SK-N-SH (cell line): ENCODE measurements at places on chromosomes 12 and 14.

GRCh38 chr14:23636317-23637211 is at the start of gene DHRS2:
DHRS2 (plus strand) TSS chr14:23636364; CDS start chr14:23638865, 2,501 bp downstream.
- DNase-seq = no peak

GRCh38 chr12:6277982-6278438 is 32.5 kb upstream of the PLEKHG6 start:
- DNase-seq = no peak

GRCh38 chr14:22598896-22599244 is 770 bp downstream of the ABHD4 start:
- no peak for DNase-seq

DNA sequence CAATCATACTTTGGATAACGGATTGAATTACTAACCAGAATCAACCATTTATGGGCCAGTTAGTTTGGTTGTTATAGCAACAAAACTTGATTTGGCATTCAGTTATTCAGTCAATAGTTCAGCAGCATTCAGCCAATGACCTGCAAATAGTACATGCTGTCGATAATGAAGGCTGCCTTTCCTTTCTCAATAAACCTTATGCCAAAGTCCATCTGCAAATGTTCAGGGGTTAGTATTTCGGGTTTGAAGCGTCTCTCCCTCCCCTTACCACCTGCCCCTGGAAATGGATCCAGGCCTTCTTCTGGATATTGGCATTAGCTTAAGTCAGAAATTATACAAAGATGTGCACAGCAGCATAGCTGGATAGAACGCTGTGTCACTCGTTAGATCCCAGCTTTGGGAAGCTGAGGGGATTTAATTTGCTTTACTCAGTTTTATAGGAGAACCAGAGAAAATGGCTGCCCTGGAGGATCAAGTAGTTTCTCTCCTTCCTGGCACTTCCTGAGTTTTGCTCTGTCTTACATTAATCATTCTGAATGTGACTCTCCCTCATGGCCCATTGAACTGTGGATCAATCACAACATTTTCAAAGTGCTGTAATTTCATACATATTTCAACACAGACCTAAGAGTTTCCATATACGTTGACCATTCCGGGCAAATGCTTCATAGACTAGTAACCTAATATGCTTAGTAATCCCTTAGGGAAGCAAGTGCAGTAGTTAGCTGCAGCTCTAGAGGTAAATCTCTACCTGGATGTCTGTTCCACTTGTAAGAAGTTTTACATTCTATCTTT is 46.7 kb upstream of the PTPRR start:
- no peak for DNase-seq

- DNase-seq = peak; percentile 61
Measured at GRCh38 chr14:36524874-36525745, 5.1 kb upstream of the NKX2-1 start.

DNA sequence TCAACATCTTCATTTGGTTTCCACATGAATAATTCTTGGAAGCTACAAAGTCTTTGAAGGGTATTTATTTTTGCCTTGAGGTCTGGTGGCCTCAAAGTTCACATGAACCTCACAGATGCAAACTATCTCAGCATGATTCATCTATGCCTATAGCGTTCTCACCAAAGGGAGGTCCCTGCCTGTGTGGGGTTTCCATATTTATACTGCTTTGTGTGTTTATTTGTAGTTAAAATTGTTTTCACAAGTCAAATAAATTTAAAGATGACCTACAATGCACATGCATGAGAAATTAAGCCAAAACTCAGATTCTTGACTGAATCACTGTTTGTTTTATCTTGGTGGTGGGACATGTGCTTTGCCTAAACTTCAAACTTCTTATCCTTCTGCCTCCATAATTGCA is 176.7 kb downstream of the PPM1H start:
- DNase-seq = no peak

GRCh38 chr12:8847435-8847834 is 25.0 kb downstream of the A2ML1 start:
- no peak for DNase-seq

GRCh38 chr12:25728056-25728595 is 175.0 kb upstream of the LMNTD1 start:
- DNase-seq = no peak

DNA sequence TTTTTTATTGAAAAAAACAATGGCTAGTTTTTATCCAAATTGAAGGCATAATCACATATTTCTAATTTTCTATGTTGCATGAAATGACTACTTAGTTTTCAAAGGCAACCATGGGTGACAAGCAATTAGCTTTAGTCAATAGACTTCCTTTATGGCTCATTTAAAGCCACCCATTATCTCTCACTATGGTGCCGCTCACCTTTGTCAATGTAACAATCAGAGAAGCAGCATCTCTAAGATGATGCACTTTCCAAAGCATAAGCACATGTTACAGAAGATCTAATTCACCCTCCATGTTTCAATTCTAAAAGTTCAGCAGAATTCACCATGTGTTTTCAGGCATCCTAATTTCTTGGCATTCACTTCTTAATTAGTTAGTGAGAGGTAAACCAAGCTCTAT is 166.6 kb upstream of the RPL10L start:
- no peak for DNase-seq

GRCh38 chr14:88565427-88565826 is 2.6 kb downstream of the ZC3H14 start:
- DNase-seq = no peak

DNA sequence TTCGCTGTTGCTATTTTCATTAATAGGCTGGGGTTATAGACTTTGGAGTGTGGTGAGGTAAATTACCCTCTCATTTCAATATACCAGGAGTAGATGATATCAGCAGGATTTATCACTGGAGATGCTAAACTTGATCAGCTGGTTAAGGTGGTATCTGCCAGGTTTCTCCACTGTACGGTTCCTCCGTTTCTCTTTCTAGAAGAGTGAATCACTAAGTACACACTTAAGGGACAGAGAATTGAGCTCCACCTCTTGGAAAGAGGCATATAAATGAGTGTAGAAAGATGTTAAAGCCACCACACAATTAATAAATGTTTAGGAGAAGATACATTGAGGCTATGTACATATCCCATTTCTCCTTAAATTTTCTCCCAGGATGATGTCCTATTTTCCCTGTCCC is 277.4 kb upstream of the GRIP1 start:
- DNase-seq = no peak
